Activated B cell treated with CpG ODN at 0.5 μM for 24 hours (primary cell): ENCODE measurements at places on chromosomes 12 and 14. TPM values are rescaled to one million over a fixed set of nuclear protein-coding genes. Genes with fewer than 3 reads are reported as not detected.

DNA sequence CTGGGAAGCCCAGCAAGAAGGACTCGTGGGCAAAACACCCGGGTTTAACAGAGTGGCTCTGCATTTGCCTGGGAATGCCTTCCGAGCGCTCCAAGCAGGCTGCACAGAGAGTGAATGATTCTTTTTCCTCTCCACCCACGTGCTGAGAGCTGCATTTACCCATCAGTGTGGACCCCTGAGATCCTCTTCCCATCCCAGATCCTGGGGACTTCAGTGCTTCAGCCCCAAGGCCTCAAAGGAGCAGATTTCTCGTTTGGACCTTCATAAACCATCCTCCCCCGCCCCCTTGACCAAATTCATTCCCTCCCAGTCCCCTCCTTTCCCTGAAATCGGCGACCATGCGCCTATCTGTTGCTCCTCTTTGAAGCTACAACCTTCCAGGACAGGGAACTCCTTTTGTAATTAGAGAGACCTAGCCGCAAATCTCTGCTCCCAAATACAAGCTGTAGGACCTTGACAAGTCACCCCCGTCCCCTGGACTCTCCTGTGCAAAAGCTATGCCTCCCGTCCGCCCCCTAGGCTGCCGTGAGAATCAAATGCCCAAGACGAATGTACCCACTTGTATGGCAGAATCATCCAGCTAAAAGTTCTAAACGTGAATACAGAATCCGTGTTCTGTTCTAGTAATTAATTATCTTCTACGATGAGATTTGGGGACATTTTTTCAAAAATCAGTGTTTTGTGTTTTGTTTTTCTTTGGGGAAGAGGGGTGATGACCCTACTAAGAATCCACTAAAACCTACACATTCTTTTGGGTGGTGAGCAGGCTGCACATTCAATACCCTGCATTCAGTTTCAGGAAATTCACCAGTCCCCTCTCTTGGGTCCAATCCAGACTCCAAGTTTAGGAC, 8.8 kb downstream of the TBX5 start:
- DNase-seq, result no peak
- H3K4me1 ChIP-seq, result no peaks in the 10 kb centered on the region
- H3K4me3 ChIP-seq, result no peak overlapping the region
- no peak overlapping the region for H3K27ac ChIP-seq
- H3K27me3 ChIP-seq, result peaks cover 72% of the 10 kb centered on the region
- H3K36me3 ChIP-seq, result no peaks in the 10 kb centered on the region

GRCh38 chr14:95361373-95362137, 41.8 kb upstream of the CLMN start:
- no peaks in the 10 kb centered on the region for H3K36me3 ChIP-seq
- peak; percentile 50 for DNase-seq
- H3K4me3 ChIP-seq, result peak overlapping the region; percentile 15
- H3K27ac ChIP-seq, result no peak overlapping the region
- peaks cover 50% of the 10 kb centered on the region for H3K27me3 ChIP-seq

GRCh38 chr12:83408146-83408545, 721.4 kb downstream of the TMTC2 start:
- H3K27ac ChIP-seq, result no peak overlapping the region
- H3K4me3 ChIP-seq, result no peak overlapping the region
- no peaks in the 10 kb centered on the region for H3K27me3 ChIP-seq
- H3K4me1 ChIP-seq, result no peaks in the 10 kb centered on the region
- no peaks in the 10 kb centered on the region for H3K36me3 ChIP-seq

DNA sequence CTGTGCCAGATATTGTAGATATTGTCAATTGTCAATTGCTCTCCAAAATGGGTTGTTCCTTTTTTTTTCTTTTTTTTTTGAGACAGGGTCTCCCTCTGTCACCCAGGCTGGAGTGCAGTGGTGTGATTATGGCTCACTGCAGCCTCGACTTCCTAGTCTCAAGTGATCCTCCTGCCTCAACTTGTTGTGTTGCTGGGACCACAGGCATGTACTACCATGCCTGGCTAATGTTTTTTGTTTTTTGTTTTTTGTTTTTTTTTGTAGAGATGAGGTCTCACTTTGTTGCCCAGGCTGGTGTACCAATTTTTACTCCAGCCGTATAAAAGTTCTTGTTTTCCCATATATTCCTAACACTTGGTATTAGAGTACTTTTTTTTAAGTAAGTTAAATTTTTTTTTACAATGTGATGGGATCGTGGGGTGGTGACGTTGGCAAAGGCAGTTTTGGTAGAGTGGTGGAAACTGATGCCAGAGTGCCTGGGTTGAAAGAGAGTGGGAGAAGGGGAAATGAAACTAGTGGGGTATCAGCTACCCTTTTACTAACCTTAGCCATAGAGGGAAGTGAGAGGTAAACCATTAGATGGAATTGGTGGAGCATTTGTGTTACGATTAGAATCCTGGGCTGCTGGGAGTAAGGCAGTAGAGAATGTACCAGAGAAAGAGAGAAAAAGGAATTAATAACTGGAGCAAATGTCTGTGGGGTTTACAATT, 33.0 kb upstream of the CFAP54 start:
- peak overlapping the region; percentile 55 for H3K4me3 ChIP-seq
- DNase-seq, result no peak
- peaks cover 28% of the 10 kb centered on the region for H3K4me1 ChIP-seq
- H3K36me3 ChIP-seq, result no peaks in the 10 kb centered on the region

DNA sequence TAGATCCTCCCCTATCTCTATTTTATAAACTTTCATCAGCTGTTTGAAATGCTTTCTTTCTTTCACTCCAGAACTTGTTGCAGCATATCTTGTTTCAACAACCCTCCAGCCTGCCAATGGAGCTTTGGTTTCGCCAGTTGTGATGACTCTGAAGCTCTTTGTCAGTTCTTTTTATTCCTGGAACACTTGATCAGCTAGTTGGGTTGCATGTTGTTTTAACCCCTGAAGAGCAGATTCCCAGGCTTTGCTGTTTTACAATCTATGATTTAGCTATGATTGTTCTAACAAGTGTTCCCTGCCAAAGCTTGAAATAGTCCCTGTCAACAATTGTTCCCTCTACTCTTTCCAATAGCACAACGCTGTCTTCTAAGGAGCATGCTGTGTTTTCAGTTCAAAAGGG, 50.6 kb upstream of the FUT8 start:
- H3K27me3 ChIP-seq, result no peaks in the 10 kb centered on the region
- no peak for DNase-seq
- no peaks in the 10 kb centered on the region for H3K36me3 ChIP-seq
- H3K27ac ChIP-seq, result no peak overlapping the region

DNA sequence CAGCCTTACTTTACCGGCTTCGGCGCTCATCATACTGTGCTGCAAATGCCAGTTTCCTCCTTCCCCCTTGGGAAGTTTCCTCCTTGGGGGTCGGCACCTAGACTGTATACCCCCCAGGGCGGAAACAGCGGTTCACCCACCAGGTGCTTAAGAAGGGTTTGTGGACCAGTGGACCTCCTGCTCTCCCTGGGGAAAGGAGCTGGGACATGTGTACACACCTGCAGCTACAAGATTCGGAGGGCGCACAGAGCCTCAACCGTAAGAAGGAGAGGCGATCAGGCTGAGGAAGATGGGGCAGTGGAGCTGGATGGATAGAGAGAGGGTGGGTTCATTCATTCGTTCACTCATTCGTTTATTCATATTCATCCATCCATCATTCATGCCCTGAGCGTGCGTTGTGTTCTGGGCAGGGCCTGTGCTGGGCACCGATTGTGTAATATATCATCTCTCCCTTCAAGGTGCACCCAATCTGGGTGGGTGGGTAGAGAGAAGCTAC, 717 bp upstream of the ZNF839 start:
- no peaks in the 10 kb centered on the region for H3K27me3 ChIP-seq
- peaks cover 66% of the 10 kb centered on the region for H3K4me1 ChIP-seq
- H3K36me3 ChIP-seq, result peaks cover 13% of the 10 kb centered on the region
- DNase-seq, result no peak

The GNPNAT1 gene
- 9.7 and 11.4 TPM in 2 replicates for total RNA-seq

The FRMD6 gene
- total RNA-seq, result 0.32 and 0.33 TPM in 2 replicates

The TC2N gene
- 9.4 and 12.1 TPM in 2 replicates for total RNA-seq

The OTUB2 gene
- total RNA-seq, result 0.12 TPM in 1 of 2 replicates, not detected in the other
